ENCODE measurements at places on chromosomes 3 and 15.

GRCh38 chr3:155449613-155450267 is 156.3 kb upstream of the STRIT1 start:
- DNase-seq: no peak

- no peak for DNase-seq
Measured at GRCh38 chr3:15800327-15800726, 2.5 kb upstream of the ANKRD28 start.

DNA sequence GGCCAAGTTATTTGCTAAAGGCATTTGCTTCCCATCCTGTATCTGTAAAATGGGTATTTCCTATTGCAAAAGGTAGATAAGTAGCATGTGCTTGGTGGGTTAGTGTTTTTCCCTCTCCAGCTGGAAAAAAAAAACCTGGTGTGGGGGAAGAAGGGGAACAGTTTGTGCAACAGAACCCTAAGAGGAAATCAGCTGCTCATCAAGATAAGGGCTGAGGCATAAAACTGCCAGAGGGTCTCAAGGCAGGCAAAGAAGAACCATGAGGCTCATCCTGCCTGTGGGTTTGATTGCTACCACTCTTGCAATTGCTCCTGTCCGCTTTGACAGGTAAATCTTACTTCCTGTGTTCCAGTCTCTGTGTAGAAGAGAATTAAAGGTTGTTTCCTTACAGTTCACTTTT is at the start of gene CPA3:
Gene CPA3 (plus strand): TSS at position 248 of the 400 bp plus-strand sequence. CDS start 12 bp downstream, at position 260.
- no peak for DNase-seq

DNA sequence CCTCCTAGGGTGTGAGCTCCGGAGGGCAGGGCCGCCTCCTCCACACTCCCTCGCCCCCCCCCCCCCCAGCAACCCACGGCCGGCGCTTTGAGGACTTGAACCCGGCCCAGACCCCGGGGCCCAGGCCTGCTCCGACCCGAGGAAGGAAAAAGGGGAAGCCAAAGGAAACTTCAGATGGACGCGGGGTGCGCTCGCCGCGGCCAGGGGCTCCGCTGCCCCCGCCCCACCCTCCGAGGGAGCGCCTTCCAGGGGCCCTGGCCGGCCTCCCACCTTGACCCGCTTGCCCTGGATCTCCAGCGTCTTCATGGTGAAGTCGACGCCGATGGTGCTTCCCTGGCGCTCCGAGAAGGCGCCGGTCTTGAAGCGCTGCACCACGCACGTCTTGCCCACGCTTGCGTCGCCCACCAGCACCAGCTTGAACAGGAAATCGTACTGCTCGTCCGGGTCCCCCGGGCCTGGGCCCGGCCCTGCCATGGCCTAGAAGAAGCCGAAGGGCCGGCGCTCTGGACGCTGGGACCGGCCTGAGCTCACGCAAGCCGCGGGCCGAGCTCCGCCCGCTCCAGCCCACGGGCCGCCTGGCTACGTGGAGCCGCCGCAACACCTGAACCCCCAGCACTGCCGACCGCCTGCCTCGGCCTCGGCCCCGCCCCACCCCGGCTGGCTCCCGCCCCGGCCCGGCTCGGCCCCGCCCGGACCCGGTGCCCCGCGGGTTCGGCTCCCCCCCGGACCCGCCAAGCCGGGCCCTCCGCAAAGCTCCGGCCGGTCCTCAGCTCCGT is 400 bp downstream of the RAB43 start:
- DNase-seq: peak; percentile 37

DNA sequence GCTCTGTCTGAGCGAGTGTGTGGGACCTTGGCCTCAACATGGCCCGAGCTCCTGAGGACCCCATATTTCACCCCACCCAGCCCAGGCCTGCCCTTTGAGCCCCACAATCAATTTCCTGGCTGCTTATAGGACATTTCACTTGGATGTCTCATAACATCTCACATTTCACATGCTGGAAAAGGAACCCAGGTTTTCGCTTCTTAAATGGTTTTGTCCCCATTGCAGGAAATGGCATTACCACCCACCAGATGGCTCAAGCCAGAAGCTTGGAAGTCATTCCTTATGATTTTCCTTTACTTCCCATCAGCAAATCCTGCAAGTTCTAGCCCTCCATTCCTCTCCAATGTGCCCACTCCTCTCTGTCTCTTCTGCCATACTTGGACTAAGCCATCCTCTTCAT is 14.9 kb downstream of the ITGA11 start:
- no peak for DNase-seq

- DNase-seq: peak; percentile 64
Measured at GRCh38 chr15:82108489-82109078, 62.8 kb upstream of the MEX3B start.

DNA sequence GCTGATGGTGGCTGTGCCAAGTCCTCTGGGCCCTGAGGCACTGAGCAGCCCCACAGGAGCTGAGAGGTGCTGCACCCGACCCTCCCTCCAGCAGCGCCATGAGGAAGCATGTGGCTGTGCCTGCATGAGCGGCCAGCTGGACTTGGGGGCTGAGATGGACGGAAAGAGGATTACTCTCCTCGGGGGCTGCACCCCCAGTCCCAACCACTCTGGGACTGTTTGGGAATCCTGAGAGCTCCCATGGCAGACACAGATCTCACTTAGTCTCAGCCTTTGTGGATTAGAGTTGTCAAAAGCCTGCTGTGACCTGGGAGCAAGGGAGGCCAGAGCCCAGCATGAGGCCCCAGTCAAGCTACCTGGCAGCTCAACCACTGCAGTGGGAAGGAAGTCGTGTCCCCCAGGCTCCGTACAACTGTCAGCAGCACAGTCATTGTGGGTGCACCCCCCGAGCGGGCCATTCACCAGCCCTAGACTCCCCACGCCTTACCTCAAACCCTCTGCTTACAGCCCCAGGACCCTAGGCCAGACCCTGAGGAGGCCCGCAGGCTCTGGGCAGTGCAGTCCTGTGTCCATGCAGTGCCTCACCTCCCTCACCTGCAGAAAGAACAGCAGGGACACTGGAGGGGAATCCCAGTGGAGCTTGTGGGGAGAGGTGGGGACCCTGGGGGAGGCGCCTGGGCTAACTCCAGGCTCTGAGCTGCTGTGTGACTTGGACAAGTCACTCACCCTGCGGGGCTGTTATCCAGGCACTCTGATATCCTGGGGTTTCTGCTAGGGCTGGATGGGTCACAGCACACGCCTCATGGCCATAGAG is 17.1 kb downstream of the PRR23E start:
- no peak for DNase-seq

- no peak for DNase-seq
Measured at GRCh38 chr3:143184099-143184498, 64.5 kb downstream of the CHST2 start.

DNA sequence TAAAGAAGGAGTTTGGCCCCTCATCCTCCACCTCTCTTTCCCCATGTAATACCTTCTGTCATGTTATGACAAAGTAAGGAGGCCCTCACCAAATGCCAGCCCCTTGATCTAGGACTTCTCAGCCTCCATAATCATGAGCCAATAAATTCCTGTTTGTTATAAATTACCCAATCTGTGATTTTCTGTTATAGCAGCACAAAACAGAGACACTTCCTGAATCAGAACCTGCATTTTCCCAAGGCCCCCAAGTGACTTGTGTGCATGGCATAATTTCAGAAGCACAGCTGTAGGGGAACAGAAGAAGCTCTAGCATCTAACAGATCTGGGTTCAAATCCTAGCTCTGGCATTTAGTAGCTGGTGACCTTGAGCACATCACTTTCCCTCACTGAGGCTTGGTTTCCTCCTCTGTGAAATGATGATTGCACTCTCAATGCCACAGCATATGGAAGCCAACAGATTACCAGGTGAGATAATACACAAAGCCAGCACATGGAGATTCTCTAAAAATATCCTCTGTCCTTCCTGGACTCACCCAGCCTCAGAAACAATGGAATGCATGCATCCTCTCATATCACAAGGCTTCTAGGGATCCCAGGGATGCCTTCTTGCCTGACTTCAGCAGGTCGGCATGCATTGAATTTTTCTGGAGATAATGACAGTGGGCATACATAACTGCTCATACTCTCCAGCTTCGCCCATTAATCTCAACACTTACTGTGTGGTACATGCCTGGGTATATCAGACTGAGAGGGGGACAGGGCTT is 26.3 kb downstream of the TLNRD1 start:
- no peak for DNase-seq

GRCh38 chr3:42589382-42590109 is 1.1 kb upstream of the SS18L2 start:
- DNase-seq: no peak

DNA sequence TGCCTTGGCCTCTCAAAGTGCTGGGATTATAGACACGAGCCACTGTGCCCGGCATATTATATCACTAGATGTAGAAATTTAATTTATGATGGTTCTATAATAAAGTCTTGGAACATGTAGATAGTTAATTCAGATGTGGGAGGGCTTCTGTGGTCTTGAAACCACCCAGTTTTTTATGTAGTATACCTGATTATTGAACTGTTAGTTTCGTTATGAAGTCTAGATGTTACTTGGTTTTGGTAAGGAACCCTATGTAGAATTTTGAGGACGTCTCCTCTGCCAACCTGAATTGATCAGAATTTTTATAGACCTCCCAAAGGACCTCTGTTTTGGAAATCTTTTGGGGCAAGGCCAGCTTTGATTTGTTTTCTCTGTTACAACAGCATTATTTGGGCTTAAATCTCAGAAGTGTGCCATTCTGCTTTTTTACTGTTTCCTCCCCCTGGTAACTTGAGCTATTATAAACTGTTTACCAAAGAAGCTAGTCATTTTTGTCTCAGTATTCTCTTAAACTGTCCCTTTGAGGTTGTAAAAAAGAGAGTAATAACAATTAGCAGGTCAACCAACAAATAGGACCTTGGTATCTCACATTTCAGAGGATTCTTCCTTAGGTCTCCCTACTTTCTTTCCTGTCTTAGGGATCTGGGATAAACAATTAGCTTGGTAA is 20.8 kb downstream of the AKAP13 start:
- no peak for DNase-seq

DNA sequence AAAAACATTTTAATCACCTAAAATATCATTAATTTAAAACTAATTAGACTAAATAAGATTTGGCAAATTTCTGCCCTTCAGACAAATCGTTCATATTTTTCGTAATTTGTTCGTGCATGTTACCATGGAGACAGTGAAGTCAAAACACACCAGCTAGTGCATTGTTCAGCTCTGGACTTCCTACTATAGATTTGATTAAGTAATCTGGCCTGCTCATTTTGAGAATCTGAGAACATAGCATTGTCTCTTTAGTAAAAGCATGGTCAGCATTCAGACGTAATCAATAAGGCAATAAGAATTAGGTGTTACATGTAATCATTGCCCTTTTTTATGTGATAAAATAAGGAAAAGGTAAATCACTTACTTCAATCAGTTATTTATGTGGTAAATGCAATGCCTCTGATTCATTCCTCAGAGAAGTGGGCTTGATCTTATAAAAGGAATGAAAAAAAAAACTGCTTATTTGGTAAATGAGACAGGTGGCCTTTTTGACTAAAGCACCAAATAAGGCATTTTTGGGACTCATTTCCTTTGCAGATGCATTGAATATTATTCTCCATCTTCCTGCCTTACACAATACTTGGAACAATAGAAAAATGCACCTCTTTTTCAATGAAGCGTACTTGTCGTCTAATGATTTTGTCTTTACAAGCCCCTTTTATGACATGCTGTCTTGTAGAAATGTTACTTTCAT is 84.5 kb upstream of the FNDC3B start:
- DNase-seq: no peak

DNA sequence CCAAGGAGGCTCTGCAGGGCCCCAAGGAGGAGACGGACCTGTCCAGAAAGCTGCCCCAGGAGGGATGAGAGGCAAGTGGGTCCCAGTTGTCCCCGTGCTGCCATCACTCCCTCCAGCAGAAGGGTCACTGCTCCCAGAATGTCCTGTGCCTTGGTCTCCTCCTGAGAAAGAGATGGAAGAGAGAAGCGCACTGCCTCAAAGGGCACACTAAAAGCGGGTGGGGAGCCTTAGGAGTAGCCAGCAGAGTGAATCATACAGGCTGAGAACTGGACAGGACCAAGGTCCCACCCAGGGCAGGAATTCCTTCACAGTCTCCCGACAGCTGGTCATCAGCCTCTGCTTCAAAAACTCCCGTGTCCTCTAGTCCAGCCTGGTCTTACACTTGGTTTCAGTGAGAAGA is 4.6 kb downstream of the THPO start:
- no peak for DNase-seq

GRCh38 chr15:48380198-48380597 is 49.0 kb downstream of the DUT start:
- no peak for DNase-seq

DNA sequence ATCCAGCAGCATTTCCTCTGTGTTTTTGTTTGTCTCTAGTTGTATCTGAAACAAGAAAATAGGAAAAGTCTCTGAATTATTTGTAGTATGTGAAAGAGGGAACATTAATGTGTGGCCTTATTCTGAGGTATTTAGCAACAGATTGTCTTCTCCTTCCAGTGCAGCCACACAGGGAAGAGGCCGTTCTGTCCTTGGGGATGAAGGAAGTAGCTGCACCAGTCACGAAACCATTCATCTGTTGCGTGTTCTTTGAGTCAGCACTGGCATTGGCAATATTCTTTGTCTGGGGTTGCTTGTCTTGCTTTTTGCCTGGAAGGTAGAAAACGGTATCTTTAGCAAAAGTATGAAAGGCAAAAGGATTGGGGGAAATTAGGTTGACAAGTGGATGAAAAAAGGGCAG is 91.6 kb downstream of the CDIN1 start:
- DNase-seq: no peak

DNA sequence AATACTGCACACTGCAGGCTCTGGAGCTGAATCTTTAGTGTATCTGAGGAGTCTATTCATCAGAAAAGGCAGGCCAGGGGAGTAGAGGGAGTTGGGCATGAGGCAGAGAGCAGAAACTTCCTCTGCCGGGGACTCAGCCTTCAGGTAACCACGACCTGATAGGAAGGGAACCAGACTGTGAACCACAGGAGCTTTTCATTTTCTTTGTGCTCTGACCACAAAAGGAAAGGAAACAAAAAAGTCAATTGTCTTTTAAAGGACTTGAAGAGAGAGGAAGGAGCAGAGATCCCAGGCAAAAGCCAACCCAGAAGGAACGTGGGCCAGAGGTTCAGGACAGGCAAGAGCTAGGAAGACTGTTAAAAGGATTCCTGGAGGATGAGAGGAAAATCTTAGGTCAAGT is 573.3 kb downstream of the EPHB1 start:
- DNase-seq: no peak

DNA sequence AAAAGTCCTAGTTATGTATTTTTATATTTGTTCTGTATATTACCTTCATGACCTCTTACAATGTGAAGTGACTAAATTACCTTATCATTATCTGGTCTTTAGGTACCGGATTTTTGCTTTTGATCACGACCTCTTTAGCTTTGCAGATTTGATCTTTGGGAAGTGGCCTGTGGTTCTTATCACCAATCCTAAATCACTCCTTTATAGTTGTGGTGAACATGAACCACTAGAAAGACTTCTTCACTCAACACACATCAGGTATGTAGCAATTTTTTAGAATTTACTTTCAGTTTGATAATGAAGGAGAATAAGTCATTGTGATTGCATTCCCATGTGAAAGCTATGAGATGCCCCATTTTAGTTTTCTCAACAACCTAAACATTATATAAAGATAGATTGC is 18.3 kb downstream of the TMEM62 start:
- no peak for DNase-seq

GRCh38 chr3:191217301-191217700 is 18.3 kb downstream of the OSTN start:
- no peak for DNase-seq

GRCh38 chr3:150327678-150328653 is 80.1 kb upstream of the TSC22D2 start:
- no peak for DNase-seq

- DNase-seq: no peak
Measured at GRCh38 chr3:94114666-94115065, 51.8 kb downstream of the NSUN3 start.

All from activated gamma-delta T cell treated with Interleukin-2 at 50 U/mL for 16 hours (primary cell).